ENCODE measurements at places on chromosomes 2 and 18.

GRCh38 chr2:68190991-68191731, 33.5 kb downstream of the PNO1 start:
- DNase-seq, result no peak

- DNase-seq, result no peak
Observed at GRCh38 chr18:40124107-40124506, 1830.9 kb upstream of the PIK3C3 start.

- peak; percentile 3 for DNase-seq
Observed at GRCh38 chr18:47050468-47050867, 15.0 kb upstream of the ELOA2 start.

GRCh38 chr18:9211955-9212354, 75.4 kb downstream of the ANKRD12 start:
- no peak for DNase-seq

GRCh38 chr18:56112013-56112749, 524.2 kb upstream of the TCF4 start:
- DNase-seq, result no peak

DNA sequence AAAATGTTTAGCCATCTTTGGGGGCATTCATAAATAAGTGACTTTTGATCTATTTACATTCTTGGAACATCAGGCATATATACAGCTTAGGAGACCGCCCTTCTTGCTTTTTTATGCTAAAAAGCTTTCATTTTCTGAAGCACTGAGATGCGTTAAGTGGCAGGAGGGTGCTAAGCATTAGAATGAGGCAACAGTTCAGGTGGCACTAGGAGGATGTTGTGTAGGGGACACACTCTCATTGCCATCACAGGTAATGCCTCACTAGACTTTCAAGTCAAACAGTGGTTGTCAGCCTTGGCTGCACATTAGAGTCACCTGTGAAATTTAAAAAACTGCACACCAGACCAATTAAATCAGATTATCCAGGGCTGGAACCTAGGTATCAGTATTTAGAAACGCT, 39.1 kb downstream of the EHBP1 start:
- no peak for DNase-seq

- no peak for DNase-seq
Observed at GRCh38 chr2:151476287-151476686, 66.6 kb downstream of the RIF1 start.

DNA sequence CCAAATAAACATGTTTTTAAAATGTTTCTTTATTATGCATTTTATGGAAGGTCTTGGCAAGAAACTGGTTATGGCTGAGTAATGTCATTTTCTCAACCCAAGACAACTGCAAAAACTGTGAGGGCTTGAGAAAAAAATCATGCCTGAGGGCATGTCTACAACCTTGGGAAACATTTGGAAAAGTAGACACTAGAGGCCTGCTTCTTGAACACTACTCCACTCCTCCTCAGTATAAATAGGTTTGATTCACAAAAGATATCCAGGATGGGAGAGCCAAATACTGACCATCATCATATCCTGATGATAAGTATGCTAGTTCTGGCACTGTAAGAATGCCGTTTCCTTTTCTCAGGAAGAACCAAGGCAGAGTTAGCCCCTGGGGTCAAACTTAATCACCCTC, 71.1 kb downstream of the OSR1 start:
- DNase-seq, result no peak

DNA sequence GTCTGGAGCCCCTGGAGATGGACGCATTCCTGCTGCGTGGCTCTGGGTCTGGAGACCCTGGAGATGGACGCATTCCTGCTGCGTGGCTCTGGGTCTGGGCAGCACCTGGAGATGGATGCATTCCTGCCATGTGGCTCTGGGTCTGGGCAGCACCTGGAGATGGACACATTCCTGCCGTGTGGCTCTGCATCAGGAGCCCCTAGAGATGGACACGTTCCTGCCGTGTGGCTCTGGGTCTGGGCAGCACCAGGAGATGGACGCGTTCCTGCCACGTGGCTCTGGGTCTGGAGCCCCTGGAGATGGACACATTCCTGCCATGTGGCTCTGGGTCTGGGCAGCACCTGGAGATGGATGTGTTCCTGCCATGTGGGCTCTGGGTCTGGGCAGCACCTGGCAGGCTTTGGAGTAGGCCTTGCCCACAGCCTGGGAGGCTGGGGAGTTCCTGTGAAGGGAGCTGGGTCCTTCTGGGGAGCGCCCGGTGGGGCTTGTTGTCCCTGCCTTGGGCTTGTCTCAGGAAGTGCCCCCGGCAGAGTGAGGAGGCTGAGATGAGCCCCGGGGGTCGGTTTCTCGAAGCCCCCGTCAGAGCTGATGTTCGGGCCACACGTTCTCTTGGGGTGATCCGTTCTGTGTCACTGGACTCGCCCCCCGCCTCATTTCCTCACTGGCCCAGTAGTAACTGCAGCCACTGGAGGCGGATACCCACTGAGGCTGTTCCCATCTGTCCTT, 41.0 kb downstream of the SH3BP4 start:
- no peak for DNase-seq

GRCh38 chr2:229202646-229203045, 68.4 kb downstream of the PID1 start:
- DNase-seq, result no peak

DNA sequence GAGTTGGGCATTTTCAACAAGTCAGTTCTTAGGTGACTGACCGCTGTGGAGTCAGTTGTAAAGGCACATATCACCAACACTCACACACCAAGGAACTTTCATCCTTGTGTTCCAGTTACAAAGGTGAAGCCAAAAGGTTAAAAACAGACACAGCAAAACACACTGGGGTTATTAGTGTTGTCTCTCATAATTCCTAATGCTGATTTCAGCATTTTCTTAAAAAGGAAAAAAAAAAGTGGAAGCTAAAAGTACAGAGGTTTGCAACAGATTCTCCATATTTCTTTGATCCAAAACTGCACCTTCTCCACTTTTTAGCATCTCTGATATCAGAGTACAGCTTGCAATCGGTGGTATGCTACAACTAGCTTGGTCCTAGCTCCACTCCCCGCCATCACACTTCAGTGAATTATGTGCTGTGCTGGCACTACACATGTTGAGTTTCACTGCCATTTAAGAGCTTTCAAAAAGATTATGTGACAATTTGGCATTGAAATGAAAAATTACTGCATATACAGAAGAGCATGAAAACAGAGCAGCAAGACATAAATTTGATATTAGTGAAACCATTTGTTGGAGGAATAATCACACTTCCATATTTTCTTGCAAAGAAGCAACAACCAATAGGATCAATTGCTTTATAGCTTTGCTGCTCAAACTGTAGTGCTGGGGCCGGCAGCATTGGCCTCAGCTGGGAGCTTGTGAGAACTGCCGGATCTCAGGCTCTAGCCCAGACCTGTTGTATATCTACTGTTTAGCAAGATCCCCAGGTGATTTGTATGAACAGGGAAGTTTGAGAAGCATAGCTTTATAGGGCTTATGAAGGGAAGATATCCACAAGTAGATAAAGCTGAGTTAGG, 62.3 kb upstream of the DAPL1 start:
- no peak for DNase-seq

DNA sequence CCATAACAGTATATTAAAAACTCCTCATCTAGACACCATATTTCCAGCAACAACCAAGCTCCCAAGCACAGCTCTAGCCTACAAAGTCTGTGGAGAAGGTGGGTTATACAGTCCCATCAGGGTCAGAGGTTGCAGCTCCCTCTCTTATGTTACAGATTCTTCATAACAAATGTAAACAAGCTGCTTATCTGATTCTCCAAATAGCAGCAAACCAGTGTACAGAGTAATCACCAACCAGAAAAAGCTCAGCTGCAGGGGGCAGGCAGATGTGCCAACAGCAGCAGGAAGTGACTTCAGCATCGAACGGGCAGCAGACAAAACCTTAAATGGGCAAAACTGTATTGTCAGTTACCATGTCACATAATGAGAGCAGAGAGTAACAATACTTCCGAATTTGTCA, 52.9 kb upstream of the NABP1 start:
- no peak for DNase-seq

DNA sequence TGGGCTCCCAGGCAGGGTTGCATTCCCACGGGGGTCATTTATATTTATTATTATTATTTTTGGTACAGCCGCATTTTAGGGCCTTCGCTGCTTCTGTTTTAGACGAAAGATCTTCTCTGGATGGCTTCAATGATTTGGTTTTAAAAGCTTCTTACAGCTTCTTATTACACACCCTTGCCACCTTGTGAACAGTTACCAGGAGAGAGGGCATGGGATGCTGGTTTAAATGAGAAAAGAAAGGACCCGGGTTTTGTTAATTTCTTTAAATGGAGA, 1.7 kb downstream of the SH3RF3 start:
- DNase-seq, result no peak

GRCh38 chr2:192007581-192008228, 160.8 kb upstream of the CAVIN2 start:
- no peak for DNase-seq

GRCh38 chr2:226794751-226795171, 4.9 kb downstream of the IRS1 start:
- DNase-seq, result peak; percentile 25

- no peak for DNase-seq
Observed at GRCh38 chr2:67689651-67690050, 292.5 kb downstream of the ETAA1 start.

DNA sequence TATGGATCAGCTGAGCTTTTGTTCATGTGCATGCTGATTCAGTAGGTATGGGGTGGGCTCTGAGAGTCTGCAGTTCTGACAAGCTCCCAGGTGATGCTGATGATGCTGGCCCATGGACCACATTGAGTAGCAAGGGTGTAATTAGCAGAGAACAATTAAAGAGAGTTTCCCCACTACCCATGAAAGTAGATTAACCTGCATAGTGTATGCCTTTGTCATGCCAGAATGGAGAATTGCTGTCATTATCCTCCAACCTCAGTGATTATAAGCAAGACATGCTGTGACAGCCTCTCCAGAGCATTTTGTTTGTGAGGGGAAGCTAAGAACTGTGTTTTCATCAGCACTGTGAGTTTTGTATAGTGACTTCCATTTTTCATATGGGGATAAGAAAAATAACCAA, 59.5 kb upstream of the LYPD1 start:
- no peak for DNase-seq

- DNase-seq, result no peak
Observed at GRCh38 chr2:148920559-148920958, 45.5 kb downstream of the KIF5C start.

DNA sequence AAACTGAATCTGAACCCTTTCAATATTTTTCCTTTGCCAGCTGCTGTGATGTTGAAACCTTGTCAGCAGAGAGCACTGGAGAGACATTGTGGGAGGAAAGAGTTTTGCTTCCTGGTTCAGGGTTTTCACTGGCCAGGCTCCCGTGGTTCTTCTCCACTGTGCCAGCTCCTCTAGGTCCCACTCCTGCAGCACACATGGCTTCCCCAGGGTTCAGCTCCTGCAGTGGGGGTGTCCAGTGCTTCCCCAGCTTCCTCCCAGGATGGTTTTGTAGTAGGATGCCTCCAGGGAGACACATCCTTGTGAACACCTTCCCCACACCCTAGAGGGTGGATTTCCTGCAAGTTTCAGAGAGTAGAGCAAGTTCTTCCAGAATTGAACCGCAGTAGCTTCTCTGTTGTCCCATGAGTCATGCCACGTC, 24.0 kb upstream of the SULT1C3 start:
- peak; percentile 33 for DNase-seq

DNA sequence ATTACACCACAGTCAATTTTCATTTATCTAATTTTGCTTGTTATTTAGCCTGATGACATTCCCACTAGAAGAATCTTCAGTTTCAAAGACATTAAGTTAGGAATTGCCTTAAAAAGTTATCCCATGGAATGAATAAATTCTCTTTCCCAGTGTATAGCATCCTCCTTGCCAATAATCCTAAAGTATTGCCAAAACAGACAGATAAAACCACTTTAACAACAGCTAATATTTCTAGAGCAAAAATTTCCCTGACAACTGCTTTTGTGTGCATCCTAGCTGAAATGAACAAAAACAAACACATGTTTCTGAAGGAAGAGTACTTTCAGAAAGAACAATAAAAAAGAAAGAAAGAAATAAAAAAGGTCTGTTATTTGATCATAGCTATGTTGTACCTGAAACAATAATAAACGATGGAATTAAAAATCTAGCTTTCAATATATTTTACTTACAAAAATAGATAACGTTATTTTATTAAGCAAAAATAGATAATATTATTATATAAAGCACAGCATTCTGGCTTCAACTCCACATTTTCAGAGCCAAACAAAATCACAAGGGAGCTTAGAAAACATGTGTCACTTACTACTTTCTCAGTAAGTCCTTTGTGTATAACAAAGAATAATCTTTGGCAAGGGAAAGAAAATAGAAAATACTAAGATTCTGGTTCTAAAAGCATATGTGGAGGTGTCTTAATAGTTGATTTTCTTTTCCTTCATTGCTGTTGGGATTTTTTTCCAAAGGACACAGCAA, 939.0 kb upstream of the CRIM1 start:
- no peak for DNase-seq

DNA sequence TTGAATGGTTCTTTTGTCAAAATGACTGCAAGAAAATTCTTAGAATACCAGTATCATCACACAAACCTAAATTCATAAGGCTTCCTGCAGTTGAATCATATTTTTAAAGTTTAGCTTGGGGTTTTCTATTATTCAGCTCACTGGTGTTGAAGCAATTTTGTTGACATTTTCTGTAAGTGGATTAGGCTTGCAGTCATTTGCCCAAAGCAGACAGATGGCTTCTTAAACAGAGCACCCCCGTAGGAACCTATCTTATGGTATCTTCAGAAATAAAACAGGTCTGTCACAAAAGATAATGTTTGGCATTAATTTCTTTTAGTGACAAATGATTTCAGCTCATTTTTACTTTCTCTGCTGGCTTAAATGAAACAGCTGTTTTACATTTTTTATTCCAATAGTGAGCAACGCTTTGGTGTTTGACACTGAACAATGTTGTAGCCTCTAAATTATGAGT, 331.1 kb downstream of the PLCL1 start:
- no peak for DNase-seq

DNA sequence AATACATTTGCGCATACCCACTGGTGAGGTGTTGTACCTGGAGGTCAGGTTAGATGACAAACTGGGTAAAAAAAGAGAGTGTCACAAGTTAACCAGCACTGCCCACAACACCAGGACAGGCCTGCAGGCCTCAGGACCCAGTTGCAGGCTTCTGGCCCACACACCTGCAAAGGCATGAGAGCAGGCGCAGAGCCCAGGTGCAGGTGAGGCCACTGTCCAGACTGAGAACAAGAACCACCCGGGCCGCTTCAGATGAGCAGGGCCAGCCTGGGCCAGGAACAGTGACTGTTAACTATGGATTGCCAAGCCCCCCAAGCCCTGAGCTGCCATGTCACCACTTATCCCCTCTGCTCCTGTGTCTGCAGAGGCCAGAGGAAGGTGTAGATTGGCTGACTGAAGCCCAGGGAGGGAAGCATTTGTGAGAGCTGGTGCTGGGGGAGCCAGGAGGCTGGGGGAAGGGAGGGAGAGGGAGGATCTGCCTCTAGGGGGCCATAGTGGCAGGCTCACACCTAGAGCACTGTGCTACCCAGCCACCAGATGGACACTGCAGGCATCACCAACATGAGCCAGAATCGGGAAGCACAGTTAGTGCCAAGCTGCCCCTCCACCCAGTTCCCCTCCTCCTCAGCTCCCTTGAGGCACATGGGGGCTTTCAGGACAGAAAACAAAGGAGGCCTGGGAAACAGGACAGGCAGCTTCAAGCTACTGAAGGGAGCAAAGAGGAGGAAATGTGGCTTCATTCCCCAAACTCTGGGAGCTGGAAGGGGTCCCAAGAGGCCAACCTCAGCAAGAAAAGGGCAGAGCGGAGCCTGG, 35.4 kb downstream of the SFXN5 start:
- no peak for DNase-seq

GRCh38 chr2:53725662-53726061, 41.9 kb upstream of the CHAC2 start:
- DNase-seq, result no peak
